Stimulated activated CD4-positive, alpha-beta T cell treated with anti-CD3 and anti-CD28 coated beads, Interleukin-12 subunit alpha, Interleukin-12 subunit beta, amount 100 ng/mL, for 48 hours (primary cell): ENCODE measurements at places on chromosomes 5 and 9.

- no peak for DNase-seq
These were observed 12.9 kb downstream of the ARHGAP26 start for GRCh38 chr5:142782976-142783530.

DNA sequence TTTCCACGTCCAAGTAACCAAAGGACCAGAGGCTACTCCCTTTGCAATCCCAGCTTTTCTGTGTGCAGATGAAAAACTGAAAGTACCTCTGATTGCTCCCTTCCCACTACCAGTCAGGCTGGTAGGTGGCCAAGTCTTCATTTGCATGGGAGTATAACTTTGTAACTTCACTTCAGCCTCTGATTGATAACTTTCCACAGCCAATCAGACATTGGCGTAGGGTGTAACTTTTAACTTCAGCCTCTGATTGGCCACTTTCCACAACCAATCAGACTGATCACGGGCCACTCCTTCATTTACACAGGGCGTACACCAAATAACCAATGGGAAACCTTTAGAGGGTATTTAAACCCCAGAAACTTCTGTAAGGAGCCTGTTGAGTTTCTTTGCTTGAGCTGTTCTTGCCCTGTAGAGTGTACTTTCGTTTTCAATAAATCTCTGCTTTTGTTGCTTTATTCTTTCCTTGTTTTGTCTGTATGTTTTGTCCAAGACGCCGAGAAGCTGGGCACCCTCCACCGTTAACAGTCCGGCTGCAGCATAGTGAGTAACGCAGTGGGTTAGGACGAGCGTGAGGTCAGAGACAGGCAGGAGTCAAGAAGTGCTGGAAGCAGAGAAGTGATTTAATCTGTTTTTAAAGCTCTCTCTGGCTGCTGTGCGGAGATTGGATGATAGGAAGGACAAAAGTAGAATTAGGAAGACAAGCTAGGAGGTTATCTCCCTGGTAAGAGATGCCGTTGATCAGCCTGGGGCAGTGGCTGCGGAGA, 3.5 kb upstream of the EXOSC2 start:
- no peak for DNase-seq

GRCh38 chr5:164002214-164002613, 496.8 kb downstream of the MAT2B start:
- no peak for DNase-seq

DNA sequence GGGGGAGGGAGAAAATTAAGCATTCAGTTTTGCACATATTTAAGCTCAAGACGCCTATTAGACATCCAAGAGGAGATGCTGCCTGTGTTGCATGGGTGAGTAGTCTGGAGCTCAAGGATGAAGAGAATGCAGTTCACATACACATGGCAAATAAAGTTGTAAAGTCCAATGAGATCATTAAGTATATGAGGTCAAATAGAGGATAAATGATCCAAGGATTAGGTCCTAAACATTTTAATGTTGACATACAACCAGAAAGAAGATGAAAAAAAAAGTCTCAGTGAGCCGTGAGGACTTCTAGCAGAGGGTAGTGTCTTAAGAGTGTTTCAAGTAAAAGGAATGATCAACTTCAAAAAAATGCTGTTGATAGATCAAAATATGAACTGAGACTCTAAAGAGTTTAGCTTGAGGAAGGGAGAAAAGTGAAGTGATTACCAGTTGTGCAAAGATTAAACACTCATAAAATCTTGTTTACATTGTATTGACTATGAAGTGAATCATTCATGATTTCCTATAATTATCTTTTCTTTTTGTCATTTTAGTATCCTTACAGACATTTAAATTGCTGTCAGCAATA, 251.8 kb downstream of the ZNF608 start:
- DNase-seq: no peak

DNA sequence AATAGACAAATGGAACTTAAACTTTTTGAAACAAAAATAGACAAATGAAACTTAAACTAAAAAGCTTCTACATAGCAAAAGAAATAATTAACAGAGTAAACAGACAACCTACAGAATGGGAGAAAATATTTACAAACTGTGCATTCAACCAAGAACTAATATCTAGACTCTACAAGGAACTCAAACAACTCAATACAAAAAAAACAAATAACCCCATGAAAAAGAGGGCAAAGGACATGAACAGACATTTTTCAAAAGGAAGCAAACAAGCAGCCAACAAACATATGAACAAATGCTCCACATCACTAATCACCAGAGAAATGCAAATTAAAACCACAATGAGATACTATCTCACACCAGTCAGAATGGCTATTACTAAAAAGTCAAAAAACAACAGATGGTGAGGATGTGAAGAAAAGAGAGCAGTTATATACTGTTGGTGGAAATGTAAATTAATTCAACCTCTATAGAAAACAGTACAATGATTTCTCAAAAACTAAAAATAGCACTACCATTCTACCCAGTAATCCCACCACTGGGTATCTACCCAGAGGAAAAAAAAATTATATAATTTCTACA, 170.8 kb upstream of the RGMB start:
- no peak for DNase-seq

DNA sequence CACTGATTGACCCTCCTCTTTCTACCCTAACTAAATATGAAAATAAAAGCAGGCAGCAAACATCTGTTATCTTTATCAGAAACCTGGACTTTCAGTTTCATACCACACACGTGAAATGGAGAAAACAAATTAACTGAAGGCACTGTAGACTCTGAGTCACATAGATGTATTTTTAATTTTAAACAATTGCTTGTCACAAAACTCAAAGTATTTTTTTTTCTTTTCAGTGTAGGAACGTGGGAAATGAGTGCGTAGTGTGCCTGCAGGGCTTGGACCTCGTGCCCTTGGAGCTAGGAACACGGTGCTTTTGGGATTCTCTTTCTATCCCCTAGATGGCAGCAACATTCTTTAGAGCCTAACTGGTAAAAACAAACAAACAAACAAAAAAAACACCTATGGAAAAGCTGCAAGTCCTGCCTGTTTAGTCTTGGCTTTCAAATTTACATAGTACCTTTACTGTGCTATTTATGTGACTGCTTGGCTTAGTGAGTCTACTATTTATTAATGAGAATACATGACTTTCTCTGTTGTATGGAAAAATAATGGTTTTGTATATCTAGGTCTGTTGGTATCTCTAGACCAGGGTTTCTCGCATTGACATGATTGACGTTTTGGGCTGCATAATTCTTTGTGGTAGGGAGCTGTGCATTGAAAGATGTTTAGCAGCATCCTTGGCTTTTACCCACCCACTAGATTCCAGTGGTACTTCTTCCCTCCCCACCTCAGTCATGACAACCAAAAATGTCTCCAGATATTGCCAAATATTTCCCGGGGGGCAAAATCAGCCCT, 16.8 kb upstream of the ACTBL2 start:
- DNase-seq: no peak

DNA sequence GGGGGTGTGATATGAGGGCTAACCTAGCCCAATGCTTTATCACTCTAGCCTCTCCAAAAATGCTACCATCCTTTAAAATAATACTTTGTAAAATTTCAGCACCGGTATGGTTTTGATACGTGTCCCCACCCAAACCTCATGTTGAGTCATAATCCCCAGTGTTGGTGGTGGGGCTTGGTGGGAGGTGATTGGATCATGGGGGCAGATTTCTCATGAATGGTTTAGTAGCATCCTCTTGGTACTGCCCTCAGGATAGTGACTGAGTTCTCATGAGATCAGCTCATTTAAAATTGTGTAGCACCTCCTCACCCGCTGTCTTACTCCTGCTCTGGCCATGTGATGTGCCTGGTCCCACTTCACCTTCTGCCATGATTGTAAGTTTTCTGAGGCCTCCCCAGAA, 35.0 kb upstream of the ANKH start:
- no peak for DNase-seq

- DNase-seq: no peak
These were observed 67.4 kb downstream of the ARRDC3 start for GRCh38 chr5:91315701-91316100.

GRCh38 chr9:19117039-19117716, 10.1 kb downstream of the PLIN2 start:
- no peak for DNase-seq

DNA sequence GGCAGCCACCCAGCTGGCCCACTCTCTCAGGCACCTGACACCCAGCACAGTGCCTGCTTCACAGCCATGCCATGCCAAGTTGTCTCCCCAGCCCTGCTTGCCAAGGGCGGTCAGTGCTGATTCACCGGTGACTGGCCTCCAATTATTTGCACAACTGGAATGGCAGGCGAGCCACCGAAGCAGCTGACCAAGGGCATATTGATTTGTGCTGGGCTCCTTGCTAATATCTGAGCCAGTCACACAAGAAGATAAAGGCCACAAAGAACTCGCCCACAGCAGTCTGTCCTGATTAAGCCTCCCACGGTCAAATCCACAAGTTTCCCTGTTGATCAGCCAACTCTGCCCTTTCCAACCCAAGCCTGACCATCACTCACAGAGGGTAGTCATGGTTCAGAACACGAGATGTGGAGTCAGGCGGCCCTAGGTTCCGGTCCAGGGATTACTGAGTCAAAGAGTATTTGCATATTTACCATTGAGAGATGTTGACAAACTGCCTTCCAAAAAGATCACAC, 6.4 kb upstream of the EEIG1 start:
- no peak for DNase-seq

DNA sequence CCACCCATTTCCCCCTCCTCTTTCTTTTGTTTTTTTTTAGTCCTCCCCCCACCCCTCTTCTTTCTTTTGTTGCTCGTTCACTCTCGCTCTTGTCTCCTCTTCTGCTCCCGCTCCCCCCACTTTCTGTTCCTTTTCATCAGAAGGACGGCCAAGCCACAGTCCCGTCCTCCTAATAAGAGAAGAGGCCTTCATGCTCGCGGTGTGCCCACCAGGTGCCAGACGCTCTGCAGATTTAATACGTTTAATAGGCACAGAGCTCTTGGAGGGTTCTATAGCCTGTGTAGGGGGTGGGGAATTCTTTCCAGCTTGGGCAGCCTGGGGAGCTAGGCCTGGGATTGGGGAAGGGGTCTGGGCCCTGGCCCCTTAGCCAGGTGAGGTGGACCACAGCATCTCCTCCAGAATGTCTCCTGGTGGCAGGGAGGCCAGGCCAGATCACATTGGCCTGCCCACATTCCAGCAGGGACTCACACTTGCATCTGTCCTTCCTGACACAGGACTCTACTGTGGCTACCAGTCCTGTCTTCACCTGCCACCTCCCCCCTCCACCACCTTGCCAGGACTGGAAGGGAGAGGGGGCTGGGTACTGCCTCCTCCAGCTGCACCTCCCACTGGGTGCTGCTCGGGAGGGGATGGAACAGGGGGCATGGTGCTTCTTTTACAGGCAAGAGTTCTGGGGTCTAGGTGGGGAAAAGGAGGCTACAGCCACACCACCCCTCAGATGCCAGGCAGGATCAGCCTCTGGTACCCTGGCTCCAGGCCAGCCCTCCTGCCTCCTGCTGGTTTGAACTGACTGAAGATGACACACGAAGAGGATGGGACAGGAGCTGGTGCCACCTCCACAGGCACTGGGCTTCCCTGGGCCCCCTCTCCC, 6.1 kb upstream of the BARX1 start:
- DNase-seq: no peak

GRCh38 chr5:135186662-135187522, 152.9 kb upstream of the PITX1 start:
- no peak for DNase-seq

- DNase-seq: no peak
These were observed 16.0 kb downstream of the FYB1 start for GRCh38 chr5:39203275-39203922.

DNA sequence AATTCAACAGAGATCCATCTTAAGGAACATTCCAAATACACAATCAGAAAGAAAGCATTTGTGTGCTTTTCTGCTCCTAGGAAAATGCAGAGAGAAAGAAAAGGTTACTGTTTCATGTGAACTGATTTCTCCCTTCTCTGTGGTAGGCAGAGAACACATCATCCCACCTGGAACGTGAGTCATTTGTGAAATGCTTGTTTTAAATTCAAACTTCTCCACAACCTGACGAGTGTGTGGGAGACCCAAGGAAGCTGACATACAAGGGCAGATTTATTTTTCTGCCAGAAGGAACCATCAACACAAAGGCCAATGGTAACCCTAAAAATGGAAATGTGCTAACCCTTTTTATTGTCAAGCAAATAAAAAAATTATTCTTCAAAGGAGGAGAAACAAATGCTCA, 156.4 kb downstream of the EFNA5 start:
- DNase-seq: no peak

GRCh38 chr5:151026679-151027078, 6.3 kb downstream of the GPX3 start:
- no peak for DNase-seq
